ENCODE measurements at places on chromosomes 2 and 18.

- DNase-seq, result no peak
Observed at GRCh38 chr18:76430636-76431035, 64.4 kb downstream of the ZNF516 start.

- no peak for DNase-seq
Observed at GRCh38 chr2:178510384-178510783, 30.1 kb downstream of the PLEKHA3 start.

GRCh38 chr2:121599963-121600651, 49.2 kb downstream of the CLASP1 start:
- DNase-seq, result no peak

- no peak for DNase-seq
Observed at GRCh38 chr2:136175466-136175865, 57.5 kb upstream of the CXCR4 start.

DNA sequence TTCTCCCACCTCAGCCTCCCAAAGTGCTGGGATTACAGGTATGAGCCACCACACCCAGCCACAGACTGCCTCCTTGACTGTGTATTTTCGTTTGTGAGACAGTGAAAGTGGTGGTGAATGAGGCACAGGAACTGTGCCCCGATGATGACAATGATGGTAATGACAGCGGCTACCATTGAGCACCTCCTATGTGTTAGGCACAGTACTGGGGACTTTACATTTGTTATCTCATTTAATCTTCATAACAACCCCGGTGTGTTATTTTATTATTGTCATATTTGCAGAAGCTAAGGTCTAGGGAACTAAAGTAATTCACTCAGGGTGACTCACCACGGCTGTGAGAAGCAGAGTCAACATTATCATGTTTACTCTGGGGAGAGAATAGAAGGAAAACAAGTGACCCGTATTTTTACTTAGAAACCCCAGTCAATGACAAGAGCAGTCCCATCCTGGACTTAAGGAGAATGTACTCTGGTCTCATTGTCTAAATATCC, 77.6 kb upstream of the ALPP start:
- DNase-seq, result no peak

- DNase-seq, result no peak
Observed at GRCh38 chr18:8121942-8122480, 487.2 kb upstream of the RAB12 start.

DNA sequence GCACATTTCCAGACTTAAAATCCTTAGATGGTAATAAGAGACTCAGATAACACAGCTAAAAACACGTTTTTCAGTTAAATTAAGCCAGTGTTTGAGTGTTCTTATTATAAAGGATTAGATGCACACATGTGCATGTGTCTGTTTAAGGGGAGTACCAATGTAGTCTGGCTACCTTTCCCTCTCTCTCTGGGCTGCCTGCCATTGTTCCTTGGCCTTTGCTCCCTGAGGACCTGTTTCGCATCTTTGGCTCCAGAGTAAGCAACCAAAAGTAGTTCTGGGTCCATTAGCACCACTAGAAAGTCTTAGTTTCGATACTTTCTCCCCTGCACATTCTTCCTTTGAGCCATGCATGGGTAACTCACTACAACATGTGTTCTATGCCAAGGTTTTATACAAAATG, 228.3 kb downstream of the TPGS2 start:
- no peak for DNase-seq

GRCh38 chr2:98170076-98170475, 83.1 kb downstream of the VWA3B start:
- no peak for DNase-seq

GRCh38 chr2:64640153-64641044, 13.3 kb downstream of the SERTAD2 start:
- no peak for DNase-seq

GRCh38 chr2:28577791-28578680, 82.2 kb downstream of the PLB1 start:
- no peak for DNase-seq

GRCh38 chr18:51447351-51448342, 250.2 kb upstream of the MEX3C start:
- no peak for DNase-seq

- DNase-seq, result no peak
Observed at GRCh38 chr18:57947117-57947516, 96.9 kb upstream of the NEDD4L start.

DNA sequence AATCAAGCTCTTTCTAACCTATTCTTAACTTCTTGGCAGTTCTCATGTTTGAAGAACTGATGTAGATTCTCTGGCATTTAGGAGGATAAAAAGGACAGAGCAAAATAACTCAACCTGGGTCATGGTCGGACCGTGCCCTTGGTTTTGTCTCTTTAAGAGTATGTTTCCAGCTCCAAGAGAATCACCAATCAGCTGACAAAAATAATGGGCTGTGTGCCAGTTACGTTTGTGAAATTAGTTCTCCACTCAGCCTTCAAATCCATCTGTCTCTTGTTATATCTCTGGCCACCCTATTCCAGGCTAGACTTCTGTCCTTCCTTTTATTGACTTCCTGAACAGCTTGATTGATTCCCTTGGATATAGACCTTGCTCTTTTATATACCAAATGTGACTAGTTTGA, 225.7 kb downstream of the EPHA4 start:
- no peak for DNase-seq

DNA sequence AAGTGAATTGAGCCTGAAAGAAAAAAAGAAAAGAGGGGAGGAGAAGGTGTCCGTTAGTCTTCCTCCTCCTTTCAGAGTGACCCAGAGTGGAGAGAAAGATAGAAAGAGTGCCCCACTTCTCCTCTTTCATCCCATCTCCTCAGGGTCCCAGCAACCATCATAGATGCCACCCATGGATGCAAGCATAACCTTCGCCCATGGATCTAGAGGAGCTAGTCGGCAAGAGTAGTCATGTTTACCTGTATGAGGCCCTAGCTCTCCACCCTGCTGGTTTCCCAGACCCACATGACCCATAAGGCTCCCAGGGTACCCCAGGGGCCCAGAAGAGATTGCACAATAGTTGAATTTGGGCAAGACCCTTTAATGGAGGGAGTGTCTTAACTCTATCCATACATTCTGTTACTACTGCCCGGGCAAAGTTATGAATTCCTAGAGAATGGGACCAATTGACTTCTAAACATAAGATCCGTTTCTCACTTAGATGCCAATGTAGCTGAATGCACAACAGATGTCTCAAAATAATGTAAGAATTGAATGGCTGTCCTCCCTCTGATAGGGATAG, 56.1 kb upstream of the CDCA7 start:
- peak; percentile 21 for DNase-seq

DNA sequence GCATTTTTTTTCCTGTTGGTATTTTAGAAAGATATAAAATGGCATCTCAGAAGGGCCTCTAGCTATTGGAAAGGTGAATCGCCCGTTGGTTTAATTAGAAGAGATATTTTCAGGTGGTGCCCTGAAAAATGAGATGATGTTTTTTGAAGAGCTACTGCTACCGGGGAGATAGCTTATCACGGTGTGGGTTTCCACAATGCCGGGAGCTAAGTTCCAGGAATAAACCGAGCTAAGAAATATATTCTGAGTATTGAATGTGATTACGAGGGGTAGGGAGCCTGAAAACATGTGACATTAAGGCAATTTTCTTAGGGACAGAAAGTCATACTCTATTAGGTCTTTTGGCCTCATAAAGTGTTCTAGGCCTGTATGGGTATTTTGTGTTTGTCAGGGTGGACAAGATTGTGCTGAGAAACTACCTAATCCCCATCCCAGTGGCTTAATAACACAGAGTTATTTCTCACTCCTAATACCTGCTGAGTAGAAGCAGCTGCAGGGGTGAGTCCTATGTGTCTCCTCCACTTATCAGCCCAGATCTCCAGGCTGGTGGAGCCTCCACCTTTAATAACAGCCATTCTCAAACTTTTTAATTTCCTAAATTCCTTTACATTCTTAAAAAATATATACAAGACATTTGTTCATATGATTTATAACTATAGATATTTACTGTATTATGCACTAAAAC, 150.2 kb downstream of the LRRTM1 start:
- DNase-seq, result peak; percentile 82

GRCh38 chr2:70977605-70978205, 725 bp upstream of the ANKRD53 start:
- no peak for DNase-seq

GRCh38 chr18:12766986-12767433, 64.2 kb downstream of the PSMG2 start:
- DNase-seq, result no peak

DNA sequence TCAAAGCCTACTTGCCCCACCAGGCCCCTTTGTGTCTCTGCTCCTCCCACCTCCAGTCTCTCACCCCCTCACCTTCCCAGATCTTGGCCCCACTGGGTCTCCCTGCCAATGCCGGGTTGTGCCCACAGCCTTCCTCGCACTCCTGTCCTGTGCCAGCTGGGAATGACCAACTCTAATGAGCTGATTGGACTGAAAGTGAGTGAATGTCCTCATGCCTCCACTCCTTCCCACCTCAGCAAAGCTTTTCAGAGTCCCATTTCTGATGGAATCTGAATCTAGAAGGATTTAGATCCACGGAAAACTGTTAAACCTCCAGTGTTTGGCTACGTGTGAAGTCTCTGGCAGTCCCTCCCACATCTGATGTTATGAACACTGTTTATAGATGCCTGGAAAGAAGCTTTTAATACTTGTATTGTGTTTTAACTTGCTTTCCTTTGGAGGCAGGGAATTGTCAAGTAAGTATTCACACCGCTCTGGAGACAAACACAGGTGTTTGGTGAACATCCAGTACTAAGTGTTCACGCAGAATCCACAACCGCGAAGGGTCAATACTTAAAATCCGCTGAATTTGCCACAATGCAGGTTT, 103.9 kb downstream of the RTN4 start:
- no peak for DNase-seq

DNA sequence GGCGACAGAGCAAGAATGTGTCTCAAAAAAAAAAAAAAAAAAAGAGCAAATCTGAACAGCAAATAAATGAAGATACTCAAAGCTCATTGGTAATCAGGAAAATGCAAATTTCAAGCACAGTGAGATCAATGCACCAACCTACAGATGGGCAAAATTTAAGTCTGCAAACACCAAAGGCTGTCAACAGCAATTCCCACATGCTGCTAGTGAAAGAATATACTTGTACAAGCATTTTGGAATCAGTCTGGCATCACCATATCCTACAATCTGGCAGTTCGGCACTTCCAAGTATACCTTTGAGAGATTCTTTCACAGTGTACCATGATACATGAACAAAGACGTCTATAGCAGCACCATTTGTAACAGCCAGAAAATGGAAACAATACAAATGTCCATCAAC, 4.1 kb downstream of the HDHD2 start:
- DNase-seq, result no peak

GRCh38 chr18:4801151-4801550, 346.0 kb upstream of the DLGAP1 start:
- DNase-seq, result no peak

DNA sequence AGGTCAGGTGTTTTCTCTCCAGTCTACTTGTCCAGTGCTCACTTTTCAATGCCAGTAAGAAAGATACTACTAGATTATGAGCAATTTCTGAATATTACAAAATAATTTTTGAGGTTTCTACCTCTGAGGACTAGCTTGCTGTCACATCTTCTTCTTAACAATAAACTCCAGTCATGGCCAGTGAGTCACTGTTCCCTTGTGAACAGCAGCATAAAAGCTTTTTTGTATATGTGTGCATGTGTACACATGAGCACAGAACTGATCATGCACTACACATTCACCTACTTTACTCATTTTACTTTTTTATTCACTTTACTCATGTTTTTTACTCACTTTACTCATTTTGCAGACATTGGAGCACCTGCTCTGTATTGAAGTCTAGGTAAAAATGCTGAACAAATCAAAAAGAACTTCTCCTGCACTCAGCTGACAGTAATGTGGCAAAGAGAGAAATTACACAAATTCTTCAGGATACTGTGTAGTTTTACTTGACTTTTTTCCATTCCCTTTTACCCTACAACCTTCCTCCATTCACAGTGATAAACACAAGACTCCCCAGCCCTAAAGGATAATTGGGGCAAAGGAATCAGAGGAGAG, 28.0 kb downstream of the ST6GAL2 start:
- no peak for DNase-seq

DNA sequence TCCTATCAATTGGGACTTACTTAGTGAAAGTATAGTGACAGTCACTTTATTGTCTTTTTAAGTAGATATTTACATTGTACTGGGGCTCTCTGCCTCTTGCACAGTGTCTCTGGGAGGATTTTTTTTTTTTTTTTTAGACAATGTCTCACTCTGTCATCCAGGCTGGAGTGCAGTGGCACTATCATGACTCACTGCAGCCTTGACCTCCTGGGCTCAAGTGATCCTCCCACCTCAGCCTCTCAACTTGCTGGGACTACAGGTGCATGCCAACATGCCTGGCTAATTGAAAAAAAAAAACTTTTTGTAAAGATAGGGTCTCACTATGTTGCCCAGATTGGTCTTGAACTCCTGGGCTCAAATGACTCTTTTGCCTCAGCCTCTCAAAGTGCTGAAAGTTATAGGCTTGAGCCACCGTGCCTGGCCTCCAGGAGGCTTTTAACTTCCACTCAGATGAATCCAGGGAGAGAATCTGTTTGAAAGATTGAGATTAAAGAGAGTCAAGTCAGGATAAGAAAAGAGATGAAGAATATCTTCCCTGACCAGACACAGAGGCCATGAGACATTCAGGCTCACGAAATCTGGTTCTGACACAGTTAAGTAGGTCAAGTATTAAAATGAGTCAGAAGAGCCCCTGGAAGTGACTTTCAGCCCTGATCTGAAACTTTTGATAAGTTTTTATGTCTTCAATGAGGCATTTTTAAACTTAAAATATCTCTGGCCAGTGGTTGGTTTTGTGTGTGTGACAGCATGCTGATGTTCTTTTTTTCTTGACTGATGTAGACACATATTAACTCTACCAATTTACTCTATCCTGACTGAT, 18.3 kb downstream of the ARHGEF33 start:
- peak; percentile 19 for DNase-seq

- DNase-seq, result no peak
Observed at GRCh38 chr2:193024791-193025190, 830.1 kb upstream of the TMEFF2 start.

DNA sequence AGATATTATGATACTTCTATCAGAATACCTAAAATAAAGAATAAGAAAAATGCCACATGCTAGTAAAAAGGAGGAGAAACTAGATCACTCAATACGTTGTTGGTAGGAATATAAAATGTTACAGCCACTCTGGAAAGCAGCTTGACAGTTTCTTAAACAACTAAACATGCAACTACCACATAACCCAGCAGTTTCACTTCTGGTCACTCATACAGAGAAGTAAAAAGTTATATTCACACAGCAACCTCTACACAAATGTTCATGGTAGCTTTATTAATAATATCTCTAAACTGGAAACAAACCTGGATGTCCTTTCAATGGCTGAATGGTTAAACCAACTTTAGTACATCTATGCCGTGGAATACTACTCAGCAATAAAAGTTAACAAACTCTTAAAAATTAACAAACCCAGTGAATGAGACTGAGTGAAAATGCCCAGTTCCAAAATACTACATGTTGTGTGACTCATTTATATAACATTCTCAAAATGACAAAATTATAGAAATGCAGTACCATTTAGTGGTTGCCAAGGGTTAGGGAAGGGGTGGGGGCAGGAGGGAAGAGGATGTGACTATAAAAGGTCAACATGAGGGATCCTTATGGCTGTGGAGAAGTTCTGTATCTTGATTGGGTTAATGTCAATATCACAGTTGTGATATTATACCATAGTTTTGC, 124.1 kb downstream of the MMADHC start:
- DNase-seq, result no peak

All from OCI-M1 (cell line).